ENCODE measurements at places on chromosomes 5 and 9.

DNA sequence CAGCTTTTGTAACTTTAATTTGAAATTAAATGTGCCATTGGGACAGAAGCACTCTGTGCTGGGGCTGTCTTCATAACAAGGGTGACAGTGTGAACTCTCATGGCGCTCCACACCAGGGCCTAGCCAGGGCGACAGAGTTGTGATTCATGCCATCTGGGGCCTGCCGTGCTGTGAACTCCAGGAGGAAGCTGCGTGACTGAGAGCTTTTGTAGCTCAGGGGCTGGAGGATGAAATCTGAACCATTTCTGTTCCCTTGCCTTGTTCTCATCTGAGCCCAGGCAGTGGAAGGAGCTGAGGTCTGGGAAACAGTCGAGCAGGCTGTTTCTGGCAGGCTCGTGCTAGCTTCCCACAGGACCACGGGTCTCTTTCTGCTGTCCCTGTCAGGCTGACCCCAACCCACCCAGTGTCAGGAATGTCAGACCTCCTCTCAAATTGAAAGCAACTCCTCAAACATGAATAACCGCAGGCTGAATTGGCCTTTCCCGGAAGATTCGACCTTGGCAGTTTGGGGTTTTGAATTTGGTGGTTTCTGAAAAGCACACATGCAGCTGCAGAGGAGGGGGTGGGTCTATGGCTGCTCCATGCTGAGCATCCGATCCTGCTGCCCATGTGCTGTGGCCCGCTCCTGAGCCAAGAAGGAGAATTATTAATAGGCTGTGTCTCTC lies 69.2 kb upstream of the RPS23 start:
- DNase-seq: no peak

DNA sequence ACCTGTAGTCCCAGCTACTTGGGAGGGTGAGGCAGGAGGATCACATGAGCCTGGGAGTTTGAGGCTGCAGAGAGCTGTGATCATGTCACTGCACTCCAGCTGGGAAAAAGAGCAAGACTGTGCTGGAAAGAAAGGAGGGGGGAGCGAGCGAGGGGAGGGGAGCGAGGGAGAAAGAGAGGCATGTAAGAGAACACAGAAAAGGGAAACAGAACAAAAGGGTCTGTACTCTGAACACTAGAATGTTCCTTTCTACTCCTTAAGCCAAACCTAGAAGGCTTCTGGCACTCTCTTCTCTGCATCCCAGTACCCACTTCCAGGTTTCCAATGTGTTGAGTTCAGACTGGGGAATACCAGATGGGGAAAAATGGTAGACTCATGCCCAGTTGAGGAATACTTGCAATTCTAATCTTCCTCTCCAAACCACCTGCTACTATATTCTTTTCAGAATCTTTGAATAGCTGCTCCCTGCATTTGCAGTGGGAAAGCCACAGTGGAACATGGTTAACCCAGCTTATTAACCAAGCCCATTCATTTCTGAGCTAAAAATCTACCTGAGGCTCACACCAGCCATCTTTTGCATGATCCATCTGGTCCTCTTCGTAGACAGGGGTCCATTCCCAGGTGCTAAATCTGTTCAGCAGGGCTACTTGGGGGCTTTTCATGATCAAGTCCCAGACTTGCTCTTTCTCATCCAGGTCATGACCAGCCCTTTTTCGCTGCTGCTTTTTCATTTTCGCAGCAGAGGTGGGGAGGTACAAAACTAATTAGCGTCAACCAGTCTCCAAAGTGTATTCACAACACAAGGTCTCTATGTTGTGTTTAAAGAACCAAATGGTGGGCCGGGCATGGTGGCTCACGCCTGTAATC lies 34.9 kb downstream of the SEMA4D start:
- DNase-seq: no peak

DNA sequence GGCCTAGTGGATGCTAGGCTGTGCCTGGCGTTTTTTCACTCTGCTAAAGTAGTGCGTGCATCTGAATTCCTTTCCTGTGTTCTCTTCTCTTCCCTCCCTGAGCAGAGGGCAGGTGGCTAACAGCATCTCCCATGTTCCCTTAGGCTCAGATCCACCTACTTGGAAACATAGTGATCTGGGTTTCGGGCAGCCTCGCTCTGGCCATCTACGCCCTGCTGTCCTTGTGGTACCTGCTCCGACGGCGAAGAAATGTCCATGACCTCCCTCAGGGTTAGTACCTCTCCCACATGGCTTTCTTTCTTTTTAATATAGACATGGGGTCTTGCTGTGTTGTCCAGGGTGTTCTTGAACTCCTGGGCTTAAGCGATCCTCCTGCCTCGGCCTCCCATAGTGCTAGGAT lies 9.9 kb downstream of the UCK1 start:
- no peak for DNase-seq

- peak; percentile 75 for DNase-seq
Observed at GRCh38 chr5:148730942-148731898, 76.9 kb upstream of the HTR4 start.

- DNase-seq: no peak
Observed at GRCh38 chr5:12883395-12883794, 979.1 kb upstream of the CTNND2 start.

DNA sequence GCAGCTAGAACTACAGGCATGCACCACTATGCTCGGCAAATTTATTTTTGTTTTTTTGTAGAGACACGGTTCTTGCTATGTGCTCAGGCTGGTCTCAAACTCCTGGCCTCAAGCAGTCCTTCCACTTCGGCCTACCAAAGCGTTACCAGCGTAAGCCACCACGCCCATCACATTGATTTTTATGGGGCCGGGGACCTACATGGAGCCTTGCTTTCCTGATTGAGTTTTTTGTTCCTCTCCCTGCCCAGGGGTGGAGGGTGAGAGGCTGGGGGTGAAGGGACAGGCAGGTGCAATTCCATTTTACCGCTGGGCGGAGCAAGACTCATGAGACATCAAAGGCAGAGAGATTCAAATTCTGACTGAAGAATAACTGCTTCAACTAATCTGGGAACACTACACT lies 1.9 kb downstream of the ALDH1B1 start:
- no peak for DNase-seq

DNA sequence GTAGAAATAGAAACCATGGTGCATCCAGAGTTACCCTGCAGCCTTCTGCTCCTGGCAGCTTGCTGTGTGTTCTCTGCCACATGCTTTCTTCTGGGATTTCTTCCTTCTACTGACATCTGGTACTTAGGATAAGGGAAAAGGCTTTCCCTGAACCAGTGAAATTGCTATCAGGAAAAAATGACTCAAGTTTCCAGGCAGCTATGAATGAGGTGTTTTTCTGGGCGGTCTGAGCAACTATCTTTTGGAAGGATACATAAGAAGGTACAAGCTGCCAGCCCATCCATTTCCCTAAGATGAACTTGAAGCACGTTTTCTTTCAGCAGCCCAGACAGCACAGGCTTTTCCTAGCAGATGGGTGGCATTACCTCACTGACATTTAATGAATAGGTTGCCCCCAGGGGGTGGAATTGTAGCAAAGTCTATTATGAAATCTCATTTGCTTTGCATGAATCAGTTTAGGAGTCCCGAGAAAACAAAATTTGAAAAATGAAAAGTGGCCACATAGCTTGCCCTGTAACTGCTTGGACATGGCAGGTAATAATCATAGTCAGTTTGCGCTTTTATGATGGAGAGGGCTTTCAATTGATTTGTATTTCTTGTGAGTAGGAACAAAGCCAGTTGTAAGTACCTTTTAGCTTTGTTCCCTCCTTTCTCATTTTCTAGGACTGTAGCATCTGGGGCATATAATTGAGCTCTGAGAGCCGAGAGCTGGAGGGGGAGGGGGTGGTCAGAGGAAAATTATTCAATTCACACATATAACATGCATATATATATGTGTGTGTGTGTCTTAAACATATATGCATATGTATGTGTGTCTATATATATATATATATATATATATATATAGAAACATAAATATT lies 108.5 kb downstream of the C9orf152 start:
- no peak for DNase-seq

GRCh38 chr9:71355884-71356283 lies 234.5 kb upstream of the TRPM3 start:
- DNase-seq: no peak

DNA sequence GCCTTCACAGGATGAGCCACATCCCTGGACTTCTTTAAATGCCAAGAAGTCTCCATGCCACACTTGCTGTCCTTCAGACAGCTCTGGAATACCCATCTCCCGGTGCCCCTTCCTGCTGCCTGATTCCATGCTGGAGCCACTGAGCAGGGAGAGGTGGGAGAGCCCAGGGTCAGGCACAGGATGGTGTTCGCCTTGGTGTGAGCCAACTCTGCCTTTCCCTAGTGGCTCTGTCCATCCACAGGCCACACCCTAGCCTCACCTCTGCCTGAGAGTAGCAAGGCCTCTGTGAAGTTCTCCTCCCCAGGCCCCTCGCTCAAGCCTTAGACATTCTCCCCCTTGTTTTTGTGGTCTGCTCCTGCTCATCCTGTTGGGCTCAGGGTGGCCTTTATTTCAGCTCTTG lies 54.2 kb upstream of the ANGPTL2 start:
- no peak for DNase-seq

DNA sequence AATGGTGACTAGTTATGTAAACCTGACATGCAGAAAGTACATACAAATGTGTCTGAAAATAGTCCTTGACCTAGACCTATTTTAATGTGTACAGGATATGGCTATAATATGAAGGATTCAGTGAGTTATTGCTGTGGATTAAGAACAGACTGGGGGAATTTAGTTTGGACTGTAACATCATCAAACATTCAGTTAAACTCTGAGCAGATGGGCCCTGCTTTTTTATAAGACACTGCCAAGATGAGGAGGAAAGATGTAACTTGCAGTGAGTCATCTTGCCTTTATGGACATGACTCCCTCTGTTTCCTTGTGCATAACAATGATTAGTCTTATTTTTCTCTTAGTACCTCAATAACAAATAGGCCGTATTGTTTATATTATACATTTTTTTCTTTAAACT lies 12.2 kb downstream of the PPP3R2 start:
- no peak for DNase-seq

- no peak for DNase-seq
Observed at GRCh38 chr9:9337129-9337528, 1275.7 kb downstream of the PTPRD start.

DNA sequence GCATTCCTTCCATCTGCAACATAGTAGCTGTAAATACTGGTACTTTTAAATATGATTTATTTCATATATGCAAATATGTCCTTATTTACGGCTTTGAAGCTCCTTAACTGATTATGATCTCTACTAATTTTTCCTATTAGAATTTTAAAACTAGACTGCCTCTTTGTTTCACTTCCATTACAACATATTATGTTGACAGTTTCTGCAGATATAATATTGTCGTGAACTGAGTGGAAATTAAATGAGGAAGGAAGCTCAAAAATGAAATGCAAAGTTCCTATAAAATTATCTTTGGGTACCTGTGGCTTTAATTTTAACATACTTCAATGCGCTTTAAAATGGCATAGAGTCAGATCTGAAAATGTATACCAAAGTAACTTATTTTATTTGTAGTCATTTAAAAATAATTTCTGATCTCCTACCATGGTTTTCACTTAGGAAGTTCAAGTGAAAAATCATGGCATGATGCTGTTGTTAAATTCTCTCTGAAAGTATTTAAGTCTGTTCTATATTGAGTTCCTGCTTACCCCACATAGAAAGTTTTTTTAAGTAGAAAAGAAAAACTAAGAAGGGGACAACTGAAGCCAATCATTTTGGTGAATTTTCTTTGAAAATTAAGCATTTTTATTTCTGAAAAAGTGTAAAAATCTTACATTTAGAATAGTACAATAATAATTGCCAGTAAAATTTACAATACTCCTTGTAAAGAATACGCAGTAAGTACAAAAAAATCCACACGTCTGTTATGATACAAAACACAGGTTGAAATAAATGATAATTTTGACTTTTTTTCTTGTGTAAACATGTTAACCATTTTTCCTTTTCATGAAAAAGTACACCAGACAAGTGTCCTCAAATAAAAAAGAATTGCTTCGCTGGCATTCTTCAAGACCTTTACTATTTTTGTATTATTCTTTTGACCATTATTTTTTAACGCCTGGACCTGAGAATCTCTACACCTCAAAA lies 2.6 kb downstream of the FOXD1 start:
- DNase-seq: no peak

DNA sequence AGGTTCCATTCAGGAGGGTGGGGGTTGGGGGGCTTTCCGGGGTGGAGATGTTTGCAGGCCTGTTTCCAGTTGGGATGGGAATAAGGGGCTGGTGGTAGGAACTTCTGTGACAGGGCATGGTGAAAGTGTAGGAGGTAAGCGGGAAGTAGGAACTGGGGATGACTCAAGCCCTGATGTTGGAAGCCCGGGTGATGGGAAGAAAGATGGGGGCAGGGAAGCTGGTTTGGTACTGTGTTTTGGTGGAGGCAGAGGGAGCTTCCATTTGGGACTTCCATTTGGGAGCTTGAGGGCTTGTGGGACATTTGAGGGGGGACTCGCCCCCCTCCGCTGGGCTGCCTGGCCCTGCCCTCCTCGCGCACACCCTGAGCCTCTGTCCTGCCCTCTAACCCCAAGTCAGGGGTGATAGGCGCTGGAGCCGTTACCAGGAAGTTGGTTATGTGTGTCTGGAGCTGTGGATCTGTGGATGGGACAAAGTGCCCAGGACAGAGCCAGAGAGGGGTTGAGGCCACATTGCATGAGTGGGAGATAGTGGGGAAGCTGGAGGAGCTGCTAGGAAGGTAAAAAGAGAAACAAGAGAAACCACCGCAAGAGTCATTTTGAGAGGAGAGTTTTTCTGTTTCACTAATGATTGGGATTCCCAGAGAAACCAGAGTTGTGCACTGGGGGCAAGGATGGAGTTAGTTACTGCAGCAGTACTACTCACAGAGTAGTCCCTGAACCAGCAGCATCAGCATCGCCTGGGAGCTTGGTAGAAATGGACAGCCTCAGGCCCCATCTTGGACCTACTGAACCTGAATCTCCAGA lies 6.6 kb downstream of the RGS14 start:
- no peak for DNase-seq

- no peak for DNase-seq
Observed at GRCh38 chr5:57531333-57531732, 48.7 kb upstream of the ACTBL2 start.

- DNase-seq: no peak
Observed at GRCh38 chr5:105903069-105903468, 1767.7 kb downstream of the EFNA5 start.

DNA sequence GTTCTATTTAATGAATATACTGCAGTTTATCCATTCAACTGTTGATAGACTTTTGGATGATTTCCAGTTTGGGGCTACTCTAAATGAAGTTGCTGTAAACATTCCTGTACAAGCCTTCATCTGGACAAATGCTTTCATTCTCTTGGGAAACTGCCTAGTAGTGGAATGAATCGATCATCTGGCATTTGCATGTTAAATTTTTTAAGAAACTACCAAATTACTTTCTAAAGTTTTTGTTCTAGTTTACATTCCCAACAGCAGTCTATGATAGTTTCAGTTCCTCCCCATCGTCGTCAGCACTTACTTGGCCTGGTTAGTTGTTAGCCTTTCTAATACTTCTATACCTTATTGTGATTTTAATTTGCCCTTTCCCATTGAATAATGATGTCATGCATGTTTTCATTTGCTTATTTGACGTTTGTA lies 306.3 kb downstream of the FER start:
- DNase-seq: no peak

DNA sequence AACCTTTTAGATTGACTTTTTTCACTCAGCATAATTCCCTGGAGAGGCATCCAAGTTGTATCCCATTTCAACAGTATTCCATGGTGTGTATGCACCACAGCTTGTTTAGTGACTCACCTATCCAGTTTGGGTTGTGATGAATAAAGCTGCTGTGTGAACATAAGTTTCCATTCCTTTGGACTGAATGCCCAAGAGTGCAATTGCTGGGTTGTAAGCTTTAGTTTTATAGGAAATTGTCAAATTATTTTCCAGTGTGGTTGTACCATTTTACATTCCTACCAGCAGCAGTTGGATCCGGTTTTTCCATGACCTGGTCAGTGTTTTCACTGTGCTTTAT lies 60.9 kb upstream of the TMED7 start:
- no peak for DNase-seq

GRCh38 chr5:36507332-36507952 lies 99.0 kb upstream of the SLC1A3 start:
- DNase-seq: peak; percentile 50

Measured in effector memory CD8-positive, alpha-beta T cell (primary cell).